ENCODE measurements at places on chromosomes 7 and 10.

GRCh38 chr10:84798312-84798711 is 469.9 kb downstream of the CCSER2 start:
- DNase-seq: no peak

DNA sequence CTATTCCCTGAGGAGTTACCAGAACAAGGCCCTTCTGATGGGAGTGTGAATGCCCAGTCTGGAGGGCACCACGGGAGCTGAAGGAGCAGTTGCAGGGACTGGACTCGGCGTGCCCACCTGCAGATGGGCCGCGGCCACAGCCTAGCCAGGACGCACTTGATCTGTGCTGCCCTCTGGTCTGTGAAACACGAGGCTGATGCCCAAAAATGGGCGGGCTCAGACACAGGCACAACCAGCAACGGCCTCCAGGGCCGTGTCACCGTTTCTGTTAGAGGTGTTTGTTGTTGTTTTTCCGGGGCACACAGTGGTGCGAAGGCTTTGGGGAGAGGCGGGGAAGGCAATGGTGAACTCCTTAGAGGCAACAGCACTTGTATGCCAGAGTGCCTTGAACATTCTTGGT is 235.8 kb downstream of the DNAJB6 start:
- no peak for DNase-seq

GRCh38 chr7:30458311-30458710 is 20.3 kb downstream of the NOD1 start:
- no peak for DNase-seq

DNA sequence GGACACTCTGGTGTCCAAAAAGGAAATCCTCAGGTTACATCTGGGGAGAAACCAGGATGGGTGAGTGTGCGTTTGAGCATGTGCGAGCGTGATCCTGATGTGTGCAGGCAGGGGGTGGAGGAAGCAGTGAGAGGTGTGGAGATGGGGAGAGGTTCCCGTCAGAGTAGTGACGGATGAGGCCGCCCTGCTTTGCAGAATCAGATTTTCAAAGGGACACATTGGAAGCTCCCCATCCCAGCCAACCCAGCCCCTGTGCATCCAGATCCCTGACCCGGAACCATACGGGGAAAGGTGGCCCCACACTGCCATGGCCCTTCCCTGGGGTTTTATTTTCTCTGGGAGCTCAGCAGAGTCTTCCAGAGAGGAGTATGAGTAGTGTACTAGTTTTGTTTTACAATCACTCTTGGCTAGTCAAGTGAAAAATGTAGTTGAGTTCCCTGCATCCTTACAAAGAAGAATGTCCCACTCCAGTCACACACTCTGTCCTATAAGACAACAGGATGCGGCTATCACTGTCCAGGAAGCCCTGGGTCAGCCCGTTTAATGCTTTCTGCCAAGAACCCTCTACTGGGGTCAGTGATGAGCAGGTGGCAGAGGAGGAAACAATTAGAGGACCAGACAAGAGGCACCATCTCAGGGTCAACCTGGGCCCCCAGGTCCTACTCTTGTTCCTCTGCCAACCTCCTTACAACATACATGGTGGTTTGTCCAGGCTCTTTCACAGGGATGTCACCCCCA is 46.8 kb upstream of the PDLIM1 start:
- no peak for DNase-seq

DNA sequence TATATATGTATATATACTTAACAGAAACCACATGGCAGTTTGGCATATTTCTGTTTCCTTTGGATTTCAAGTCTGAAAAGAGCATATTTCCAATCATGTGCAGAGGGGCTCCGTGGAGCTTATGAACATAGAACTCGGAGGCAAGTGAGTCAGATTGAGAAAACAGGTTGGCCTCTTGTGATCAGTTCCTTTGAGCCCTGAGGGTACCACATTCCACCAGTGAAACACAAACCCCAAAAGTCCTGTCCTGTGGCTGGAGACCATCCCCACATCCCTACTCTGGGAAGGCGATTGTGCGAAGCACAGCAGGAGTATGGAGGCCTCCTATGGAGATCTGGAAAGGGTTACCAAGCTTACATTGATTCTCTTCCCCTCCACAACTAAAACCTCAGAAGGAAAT is 196.7 kb upstream of the TMEM72 start:
- no peak for DNase-seq

- no peak for DNase-seq
Measured at GRCh38 chr10:53664282-53665019, 891.9 kb upstream of the MBL2 start.

DNA sequence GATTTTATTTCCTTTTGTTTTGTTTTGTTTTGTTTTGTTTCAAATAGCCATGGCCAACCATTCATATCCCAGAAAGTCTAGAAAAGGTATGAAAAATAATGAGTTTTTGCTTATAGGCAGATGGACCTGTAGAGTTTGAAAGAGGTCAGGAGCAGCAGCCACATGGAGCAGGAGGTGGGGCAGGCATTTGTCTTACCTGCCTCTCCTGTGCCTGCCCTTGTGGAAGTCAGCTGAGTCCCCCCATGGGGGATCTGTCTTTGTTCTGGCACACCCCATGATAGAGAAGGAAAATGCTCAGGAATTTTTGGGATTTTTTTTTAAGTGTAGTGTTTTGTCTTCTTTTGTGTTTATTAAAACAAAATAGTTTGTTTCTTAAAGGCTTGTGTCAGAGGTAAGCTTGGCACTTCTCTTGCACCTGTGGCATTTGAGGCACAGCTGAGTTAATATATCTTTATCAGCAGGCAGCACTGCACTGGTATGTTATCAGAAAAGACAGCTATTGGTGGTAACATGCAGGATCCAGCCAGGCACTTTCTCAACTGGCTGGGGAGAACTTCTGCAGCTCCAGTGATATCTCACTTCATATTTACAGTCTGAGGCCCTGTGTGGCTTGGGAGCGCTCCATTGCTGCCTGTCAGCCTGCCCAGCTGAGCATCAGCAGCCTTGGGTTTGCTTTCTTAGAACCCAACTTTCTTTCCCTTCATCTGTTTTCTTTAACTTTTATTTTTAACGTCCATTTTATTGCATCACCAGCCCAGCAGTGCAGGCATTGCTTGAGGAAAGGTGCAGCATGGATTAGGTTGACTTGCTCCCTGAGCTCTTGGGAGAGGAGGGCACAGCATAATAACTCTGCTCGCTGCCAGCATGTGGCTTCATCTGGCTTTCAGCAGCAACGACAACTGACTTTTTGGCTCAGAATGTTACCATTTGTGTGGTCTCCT is 44.4 kb downstream of the LRRC4 start:
- DNase-seq: no peak

DNA sequence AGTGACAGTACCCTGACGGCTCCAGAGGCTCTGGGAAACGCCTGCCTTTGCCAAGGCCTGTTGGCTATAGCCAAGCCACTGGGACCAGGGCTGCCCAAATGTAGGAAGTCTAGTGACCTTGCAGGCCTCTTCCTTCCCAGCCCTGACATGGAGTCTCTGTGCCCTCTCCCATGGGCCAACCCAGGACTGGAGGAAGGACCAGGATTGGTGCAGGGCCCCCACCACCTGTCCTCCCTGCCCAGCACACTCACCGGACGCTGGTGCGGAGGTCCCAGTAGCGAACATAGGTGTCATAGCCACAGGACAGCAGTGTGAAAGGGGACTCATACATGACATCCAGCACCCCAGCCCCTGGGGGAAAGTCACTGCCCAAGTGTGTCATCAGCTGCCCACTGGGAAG is 24.0 kb downstream of the DPCD start:
- DNase-seq: no peak

DNA sequence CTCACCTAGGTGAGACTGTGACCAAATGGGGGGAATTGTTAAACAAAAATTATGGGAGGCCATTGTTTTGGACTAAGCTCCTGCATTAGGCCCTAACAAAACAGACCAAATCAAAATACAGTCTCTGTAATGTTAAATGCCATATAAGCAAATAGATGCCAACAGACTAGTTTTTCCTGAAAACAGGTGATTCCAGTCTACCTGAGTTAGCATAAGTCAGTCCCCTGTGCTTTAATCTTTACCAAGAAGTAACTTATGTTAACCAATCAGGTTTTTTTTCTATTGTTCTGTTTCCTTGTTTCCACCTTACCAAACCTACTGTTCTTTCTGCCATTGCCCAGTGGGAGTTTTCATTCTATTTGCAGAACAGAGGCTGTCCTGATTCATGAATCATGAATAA is 48.0 kb downstream of the PDZD8 start:
- DNase-seq: no peak

DNA sequence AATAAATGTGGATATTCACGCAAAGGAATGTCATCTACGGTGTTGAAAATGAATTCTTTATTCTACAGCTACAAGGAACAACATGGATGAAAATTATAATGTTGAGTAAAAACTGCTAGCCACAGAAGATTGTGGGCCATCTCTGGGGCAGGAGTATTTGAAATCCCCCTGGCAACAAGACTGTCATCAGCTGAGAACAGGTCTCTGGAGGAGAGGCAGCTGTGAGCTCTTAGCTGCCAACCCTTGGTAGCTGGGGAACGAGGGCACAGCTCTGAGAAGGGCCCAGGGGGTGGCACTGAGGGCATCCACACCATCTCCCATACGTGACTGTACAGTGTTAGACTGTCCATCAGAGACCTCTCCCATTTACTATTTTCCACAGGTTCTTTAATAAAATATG is 340.1 kb upstream of the MGMT start:
- no peak for DNase-seq

- DNase-seq: no peak
Measured at GRCh38 chr7:152144557-152145245, 119.2 kb downstream of the GALNT11 start.

DNA sequence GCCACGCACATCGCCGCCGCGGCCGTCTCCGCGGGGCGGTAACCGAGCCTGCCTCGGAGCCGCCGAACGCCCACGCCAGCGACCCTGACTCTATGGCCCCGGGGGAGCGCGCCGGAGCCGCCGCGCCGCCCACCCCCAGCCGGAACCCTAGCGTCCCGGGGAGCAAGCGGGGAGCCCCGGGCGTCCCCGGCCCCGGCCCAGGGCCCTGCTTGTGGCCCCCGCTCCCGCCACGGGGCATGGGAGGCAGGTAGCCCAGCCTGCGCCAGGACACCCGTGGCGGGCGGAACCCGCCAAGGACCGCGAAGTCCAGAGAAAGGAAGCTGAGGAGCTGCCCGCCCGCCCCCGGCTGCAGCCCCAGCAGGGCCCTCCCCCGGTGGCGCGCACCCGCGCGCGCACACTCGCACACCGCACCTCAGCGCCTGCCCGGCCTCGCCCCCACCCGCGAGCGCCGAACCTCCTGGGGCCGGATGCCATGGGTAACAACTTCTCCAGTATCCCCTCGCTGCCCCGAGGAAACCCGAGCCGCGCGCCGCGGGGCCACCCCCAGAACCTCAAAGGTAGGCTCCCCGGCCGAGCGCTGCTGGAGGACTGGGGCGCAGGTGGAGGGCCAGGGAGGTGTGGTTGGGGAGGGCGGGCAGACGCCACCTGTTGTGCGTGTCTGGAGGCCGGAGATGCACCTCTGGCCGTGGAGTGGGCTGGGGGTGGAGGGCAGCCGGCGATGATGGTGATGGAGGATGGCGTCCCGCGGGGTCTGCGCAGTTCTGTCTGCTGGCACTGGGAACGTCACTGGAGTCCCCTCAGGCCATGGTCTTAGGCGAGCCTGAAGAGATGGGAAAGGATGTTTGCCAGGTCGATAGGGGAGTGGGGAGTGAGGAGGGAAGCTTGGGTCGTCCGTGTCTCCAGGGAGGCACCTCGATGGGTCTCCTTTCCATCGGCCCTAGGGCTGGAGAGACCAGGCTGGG is 692 bp downstream of the NEURL1 start:
- DNase-seq: no peak

DNA sequence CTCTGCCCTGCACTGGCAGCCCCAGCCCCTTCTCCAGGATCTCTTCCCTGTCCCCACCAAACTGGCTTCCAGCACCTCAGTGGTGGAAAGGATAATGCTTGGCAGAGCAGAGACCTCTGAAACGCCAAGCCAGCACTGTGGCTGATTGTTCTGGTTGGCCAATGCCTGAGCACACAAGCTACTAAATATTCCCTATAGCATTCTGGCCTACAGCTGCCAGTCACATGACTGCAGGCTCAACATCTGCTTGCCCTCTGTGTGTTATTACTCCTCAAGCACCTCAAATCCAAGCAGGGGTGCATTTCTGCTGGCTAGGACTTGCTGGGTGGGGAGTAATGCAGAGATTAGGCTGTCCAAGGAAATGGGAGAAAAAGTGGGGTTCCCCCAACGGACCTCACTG is 6.1 kb downstream of the TBATA start:
- no peak for DNase-seq

GRCh38 chr10:35126530-35127288 is at the start of gene CREM:
CREM (plus strand) TSS chr10:35126846; CDS start chr10:35137836, 10,990 bp downstream.
- peak; percentile 100 for DNase-seq

DNA sequence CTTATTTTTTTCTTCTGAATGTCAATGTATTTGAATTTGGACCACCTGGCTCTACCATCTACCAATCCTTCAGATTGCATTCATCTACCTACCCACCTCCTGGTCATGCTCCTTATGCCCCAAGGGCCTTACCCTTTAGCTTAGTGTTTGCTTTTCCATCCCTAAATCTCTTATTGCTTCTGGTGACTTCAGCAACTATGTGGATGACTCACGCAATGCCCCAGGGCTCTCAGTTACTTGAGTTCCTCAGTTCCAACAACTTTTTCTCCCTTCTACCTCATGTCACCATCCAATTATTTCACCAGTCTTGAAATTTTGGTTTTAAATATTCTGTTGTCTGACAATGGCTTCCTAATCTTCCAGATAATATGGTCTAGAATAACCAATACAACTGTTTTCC is 118.9 kb downstream of the CFAP58 start:
- no peak for DNase-seq

DNA sequence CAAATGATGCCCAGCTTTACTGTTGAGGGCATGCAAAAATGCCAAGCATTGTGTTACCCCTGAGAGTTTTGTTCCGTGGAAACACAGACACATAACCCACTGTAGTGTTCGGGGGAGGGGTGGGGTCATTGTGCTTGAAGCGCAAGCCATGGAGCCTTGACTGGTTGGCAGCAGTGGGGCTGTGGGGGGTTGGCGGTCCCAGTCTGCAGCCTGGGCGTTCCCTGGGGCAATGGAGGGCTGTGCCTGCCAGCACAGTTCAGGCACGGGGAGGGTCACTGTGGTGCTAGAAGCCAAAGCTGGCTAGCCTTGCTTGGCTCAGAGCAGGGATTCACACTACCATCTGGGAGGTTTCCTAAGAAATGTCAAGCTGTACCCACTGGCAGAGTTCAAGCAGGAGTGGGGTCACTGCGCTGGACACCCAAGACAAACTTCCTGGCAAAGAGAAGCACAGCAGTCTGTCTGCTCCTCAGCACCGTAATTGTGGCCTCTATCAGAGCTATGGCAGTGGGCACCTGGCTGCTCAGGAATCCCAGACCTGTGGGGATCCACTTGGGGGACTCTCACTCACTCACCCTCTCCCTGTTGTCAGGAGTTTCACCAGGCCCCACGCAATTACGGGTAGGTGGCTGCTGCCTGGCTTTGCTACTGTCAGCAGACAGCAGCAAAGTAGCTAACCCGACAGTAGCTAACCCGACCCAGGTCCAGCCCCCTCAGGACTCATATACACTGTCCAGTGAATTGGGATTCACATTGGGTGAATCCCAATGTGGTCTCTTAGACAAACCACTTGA is 292.4 kb downstream of the ZWINT start:
- DNase-seq: no peak

- no peak for DNase-seq
Measured at GRCh38 chr10:101397140-101397539, 43.2 kb downstream of the BTRC start.

GRCh38 chr7:93563584-93563983 is 10.9 kb downstream of the CALCR start:
- no peak for DNase-seq

GRCh38 chr7:4706384-4707216 is 24.5 kb downstream of the FOXK1 start:
- no peak for DNase-seq

GRCh38 chr10:93412801-93413200 is 69.3 kb downstream of the MYOF start:
- DNase-seq: no peak

All from activated T-cell treated with anti-CD3 and anti-CD28 coated beads for 1 hour (primary cell).